ENCODE measurements at places on chromosomes 2 and 18.

DNA sequence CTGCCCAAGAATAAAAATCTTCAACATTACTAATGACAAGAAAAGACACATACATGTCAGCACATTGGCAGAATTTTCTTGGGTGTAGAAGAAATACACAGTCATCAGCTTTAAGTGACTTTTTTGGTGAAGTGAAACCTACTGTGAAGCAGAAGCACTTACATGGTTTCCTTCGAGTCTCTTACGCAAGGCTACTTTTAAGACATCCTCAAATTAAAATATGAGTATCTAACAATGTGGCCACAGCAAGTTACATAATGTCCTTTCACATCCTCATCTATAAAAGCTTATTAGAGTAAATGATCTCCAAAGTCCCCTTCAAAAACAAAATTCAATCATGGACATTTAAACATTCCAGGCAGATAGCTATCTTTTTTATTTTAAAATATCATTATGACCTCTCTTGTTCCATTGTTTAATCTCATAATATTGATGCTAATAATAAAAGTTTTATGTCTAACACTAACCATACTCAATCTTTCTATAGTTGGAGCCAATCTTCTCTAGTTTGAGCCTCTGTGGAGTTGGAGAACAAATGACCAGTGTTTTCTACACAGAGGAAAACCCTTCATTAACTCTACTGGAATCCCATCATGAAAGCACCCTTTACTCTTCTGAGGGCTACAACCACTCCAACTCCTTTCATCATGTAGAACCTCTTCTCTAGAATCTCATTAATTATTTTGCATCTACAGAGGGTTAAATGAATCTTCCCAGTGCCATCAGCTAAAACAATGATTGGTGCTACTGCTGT, 182.2 kb upstream of the ZFP36L2 start:
- DNase-seq = peak; percentile 34

- no peak for DNase-seq
Measured at GRCh38 chr2:113258471-113259147, 20.1 kb downstream of the PAX8 start.

DNA sequence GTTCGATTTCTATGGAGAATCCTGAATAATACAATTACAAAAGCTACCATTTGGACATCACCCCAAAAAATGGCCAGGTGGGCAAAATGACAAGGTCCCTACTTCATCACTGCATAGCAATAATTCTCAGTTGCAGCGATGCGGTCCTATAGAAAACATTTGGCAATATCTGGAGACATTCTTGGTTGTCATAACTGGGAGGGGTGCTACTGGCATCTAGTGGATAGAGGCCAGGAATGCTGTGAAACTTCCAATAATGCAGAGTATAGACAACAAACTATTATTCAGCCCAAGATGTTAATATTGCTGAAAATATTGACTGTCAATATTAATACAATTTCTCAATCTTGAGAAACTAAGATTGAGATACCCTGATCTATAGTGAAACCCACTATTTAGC, 637.8 kb upstream of the PKDCC start:
- no peak for DNase-seq

DNA sequence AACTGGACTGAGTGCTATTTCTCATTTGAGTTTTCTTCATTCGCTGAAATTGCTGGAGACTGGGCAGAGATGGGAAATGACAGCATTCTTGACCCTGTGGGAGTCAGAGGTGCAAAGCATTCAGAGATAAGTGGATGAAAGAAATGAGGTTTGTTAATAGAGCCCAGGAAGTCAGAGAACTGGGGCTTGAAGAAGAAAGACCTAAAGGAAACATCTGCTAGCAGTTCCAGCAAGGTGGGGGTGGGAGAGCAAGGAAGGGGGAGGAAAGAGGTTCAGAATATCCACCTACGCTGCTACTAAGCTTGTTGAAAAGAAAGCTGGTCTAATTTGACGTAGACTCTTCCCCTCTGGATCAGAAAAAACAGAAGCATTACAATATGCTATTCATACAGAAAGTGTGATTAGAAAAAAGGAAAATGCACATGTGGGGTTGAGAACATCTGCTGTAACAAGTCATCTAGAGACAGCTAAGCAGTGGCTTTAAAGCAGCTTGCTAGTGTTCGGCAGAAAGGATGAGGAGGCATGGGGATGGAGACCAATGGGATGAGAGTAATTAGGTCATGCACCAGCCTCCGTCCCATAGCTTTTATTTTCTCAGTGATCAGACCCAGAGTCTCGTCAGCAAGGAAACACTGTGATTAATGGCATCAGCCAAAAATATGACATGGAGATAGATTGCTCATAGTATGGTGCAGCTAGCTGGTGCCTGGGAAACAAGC, 29.7 kb downstream of the NAB1 start:
- DNase-seq = no peak

DNA sequence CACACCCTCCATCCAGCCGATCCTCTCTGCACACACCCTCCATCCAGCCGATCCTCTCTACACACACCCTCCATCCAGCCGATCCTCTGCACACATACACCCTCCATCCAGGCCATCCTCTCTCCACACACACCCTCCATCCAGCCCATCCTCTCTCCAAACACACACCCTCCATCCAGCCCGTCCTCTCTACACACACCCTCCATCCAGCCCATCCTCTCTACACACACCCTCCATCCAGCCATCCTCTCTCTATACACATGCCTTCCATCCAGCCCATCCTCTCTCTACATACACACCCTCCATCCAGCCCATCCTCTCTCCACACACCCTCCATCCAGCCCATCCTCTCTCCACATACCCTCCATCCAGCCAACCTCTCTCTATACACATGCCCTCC, 83.1 kb downstream of the EIPR1 start:
- DNase-seq = no peak

DNA sequence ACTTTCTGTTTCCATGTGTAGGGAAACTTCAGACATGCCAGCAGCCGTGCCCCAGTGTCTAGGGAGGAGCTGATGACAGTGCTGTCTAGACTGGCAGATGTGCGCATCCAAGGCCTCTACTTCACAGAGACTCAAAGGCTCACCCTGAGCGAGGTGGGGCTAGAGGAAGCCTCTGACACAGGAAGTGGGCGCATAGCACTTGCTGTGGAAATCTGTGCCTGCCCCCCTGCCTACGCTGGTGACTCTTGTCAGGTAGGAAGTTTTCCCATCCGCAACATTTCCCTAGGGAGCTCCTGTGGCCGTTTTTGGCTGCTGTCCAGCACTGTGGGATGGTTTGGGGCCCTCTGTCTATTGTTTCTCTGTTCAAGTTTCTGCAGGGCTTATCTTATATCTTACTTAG, 143.1 kb upstream of the TTC39C start:
- DNase-seq = peak; percentile 92

DNA sequence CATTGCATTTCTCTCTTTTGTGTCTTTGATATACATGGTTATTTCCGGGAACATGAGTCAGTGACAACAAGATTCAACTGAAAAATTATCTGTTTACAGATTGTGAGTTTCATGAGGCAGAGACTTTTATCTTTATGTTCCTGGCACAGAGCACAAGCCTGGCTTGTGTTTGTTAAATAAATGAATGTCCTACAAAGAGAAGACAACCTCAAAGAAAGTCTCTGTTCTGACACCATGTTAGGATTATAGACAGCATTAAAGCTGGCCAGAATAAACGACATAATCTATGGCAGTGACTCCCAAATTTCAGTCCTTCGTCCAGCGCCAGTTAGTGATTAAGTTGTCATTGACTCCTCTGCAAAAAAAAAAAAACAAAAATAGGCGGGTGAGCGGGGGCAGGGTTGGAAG, 97.4 kb upstream of the DNAJC10 start:
- DNase-seq = no peak

- DNase-seq = no peak
Measured at GRCh38 chr2:80700961-80701360, 396.4 kb upstream of the LRRTM1 start.

GRCh38 chr18:66317243-66318090, 286.4 kb downstream of the CDH19 start:
- no peak for DNase-seq

- DNase-seq = peak; percentile 12
Measured at GRCh38 chr2:726169-726568, 49.0 kb upstream of the TMEM18 start.

DNA sequence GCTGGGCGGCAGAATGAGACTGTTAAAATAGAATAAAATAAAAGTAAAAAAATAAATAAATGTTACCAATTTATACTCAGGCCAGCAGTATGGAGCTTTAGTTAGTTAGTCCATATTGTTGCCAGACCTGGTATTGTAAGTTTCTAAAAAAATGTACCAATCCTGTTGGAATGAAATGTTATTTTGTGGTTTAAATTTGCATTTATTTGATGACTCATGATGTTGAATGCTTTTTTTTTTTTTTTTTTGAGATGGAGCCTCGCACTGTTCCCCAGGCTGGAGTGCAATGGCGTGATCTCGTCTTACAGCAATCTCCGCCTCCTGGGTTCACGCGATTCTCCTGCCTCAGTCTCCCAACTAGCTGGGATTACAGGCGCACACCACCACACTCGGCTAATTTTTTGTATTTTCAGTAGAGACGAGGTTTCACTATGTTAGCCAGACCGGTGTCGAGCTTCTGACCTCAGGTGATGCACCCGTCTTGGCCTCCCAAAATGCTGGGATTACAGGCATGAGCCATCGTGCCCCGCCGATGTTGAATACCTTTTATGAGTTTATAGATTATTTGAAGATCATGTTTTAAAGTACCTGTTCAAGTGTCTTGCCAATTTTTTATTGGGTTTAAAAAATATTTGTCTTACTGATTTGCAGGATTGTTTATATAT, 5.7 kb upstream of the PTPRN start:
- DNase-seq = no peak

- no peak for DNase-seq
Measured at GRCh38 chr2:60836491-60836890, 44.9 kb upstream of the REL start.

DNA sequence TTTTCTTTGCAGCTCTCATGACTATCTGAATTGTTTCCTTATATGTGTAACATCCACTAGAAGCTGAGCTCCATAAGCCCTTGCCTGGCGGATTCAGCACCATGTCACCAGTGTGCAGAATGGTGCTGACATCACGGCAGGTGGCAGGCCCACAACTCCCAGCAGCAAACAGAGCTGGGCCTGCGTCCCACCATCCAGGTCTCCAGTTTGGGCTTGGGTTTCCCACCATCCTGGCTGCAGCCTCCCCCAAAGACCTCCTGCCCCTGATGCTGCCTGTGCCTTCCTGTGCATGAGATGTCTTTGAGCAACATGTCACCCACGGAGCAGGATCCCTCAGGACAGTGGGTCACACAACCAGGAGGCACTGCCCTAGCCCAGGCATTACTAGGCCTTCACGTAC, 113.1 kb downstream of the TNS1 start:
- no peak for DNase-seq

- DNase-seq = no peak
Measured at GRCh38 chr2:195320413-195320973, 336.5 kb upstream of the SLC39A10 start.

DNA sequence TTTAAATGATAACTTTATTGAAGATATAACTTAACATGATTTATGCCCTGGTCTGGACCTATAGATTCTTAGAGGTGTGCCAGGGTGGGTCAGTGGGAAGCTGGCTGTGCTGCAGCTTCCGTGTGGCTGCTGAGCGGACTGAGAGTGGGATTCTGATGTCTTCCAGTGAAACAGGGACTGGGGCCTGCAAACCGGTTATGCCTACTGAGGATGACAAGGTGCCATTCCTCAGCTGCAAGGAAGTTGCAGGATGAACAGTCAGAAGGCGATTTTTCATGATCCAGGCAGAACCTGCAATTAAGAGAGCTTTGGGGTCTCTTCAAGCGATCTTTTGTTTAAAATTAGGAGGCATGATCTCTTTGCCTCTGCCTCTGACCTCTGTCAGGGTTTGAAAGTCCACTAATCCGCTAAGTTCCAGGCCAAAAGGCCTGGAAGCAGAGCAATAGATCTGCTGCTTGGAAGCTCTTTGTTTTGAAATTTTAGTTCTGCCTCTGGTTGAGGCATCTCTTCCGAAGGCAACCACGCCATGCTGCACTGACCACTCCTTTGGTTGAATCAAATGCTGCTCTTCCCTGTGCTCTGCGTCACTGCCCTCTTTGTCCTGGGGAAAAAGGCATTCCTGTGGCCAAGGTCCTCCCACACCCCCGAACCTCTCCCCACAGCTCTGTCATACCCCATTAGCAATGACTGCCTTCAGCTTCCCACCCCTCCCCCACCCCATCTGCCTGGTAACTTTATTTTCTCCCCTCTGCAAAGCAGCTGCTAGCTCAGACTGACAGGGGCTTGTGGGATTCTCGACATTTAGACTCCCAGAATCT, 2.0 kb downstream of the TMEM169 start:
- DNase-seq = no peak

- DNase-seq = peak; percentile 51
Measured at GRCh38 chr2:108417254-108417653, 31.8 kb upstream of the GCC2 start.

DNA sequence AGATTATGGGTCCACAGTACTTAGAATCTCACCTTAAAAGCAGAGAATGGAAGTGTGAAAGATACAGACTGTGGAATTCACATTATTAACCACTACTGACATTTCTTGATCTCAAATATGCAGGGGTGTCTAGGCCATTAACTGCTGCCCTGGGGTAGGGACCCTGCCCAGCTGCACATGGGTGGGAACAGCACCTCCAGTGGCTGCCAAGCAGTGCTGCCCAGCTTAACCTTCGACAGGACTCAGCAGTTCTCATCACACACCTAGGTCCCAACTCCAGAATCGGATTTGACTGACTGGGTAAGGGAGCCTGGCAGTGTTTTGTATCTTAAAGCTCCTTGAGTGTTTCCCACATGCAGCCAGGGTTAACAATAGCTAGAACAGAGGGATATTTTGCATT, 14.9 kb downstream of the ERFE start:
- no peak for DNase-seq

- no peak for DNase-seq
Measured at GRCh38 chr18:26312199-26312598, 86.0 kb downstream of the TAF4B start.

GRCh38 chr2:178427458-178427857, 23.5 kb downstream of the PRKRA start:
- DNase-seq = no peak

DNA sequence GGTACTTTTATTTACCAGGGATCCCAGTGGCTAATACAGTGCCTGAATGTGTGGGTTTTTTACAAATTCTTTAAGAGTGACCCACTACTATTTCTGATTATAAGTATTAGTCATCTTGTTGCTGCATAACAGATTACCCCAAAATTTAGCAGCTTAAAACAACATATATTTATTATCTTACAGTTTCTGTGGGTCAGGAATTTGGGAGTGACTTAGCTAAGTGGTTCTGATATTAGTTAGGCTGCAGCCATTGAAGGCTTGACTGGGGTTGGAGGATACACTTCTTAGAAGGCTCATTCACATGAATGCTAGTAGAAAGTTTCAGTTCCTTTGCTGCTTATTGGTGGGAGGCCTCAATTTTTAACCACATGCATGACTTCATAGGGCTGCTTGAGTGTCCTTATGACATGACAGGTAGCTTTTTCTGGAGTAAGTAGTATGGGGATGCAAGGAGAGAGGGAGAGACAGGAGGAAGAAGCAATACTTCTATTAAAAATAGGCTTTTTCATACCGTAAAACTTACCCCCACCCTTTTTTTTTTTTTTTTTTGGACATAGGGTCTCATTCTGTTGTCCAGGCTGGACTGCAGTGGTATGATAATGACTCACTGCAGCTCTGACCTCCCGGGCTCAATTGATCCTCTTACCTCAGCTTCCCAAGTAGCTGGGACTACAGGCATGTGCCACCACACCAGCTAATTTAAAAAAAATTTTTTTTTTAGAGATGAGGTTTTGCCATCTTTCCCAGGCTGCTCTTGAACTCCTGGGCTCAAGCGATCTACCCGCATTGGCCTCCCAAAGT, 13.3 kb upstream of the POLE4 start:
- DNase-seq = no peak
